ENCODE measurements at places on chromosomes 2 and 18. TPM values are rescaled to one million over a fixed set of nuclear protein-coding genes. Genes with fewer than 3 reads are reported as not detected.

The ZNF24 gene
- 28.0 TPM for total RNA-seq

The LYG1 gene
- 0.86 TPM for total RNA-seq

The RNPEPL1 gene
- total RNA-seq: 16.7 TPM

The ILKAP gene
- total RNA-seq: 22.9 TPM

The VAMP8 gene
- 21.2 TPM for total RNA-seq
